ENCODE measurements at places on chromosomes 11 and 22. TPM values are rescaled to one million over a fixed set of nuclear protein-coding genes. Genes with fewer than 3 reads are reported as not detected.

GRCh38 chr11:72195518-72196270 is 3.8 kb downstream of the FOLR1 start:
- no peaks in the 10 kb centered on the region for H3K4me1 ChIP-seq
- DNase-seq, result no peak
- H3K4me3 ChIP-seq, result no peak overlapping the region
- H3K36me3 ChIP-seq, result no peaks in the 10 kb centered on the region

Gene SAA4
- not detected for total RNA-seq

- peaks cover 8% of the 10 kb centered on the region for H3K36me3 ChIP-seq
- no peak overlapping the region for H3K4me3 ChIP-seq
- H3K27ac ChIP-seq, result no peak overlapping the region
- DNase-seq, result no peak
- peaks cover 50% of the 10 kb centered on the region for H3K4me1 ChIP-seq
- H3K27me3 ChIP-seq, result no peaks in the 10 kb centered on the region
These were observed 52.4 kb upstream of the ARFGAP3 start for GRCh38 chr22:42909363-42910058.

Gene CRELD2
- 44.2 TPM for total RNA-seq

DNA sequence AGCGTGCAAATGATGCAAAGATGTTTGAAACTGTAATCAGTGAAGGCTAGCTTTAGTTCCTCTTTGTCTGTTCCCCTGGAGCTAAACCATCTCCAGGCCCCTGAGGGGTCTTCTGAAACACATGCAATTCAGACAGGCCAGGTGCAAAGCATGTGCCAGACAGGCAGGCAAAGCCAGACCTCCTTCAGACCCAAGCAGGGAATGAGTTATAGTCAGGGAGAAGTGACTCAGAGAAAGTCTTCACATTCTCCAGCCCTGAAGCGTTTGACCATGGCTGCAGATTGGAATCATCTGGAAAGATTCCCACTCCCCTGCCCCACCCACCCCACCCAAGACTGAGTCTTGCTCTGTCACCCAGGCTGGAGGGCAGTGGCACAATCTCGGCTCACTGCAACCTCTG is 187.0 kb upstream of the ISX start:
- no peak overlapping the region for H3K27ac ChIP-seq
- no peaks in the 10 kb centered on the region for H3K4me1 ChIP-seq
- no peaks in the 10 kb centered on the region for H3K36me3 ChIP-seq
- no peak for DNase-seq

Gene CCDC82
- total RNA-seq, result 28.4 TPM

Gene CALCA
- total RNA-seq, result not detected

DNA sequence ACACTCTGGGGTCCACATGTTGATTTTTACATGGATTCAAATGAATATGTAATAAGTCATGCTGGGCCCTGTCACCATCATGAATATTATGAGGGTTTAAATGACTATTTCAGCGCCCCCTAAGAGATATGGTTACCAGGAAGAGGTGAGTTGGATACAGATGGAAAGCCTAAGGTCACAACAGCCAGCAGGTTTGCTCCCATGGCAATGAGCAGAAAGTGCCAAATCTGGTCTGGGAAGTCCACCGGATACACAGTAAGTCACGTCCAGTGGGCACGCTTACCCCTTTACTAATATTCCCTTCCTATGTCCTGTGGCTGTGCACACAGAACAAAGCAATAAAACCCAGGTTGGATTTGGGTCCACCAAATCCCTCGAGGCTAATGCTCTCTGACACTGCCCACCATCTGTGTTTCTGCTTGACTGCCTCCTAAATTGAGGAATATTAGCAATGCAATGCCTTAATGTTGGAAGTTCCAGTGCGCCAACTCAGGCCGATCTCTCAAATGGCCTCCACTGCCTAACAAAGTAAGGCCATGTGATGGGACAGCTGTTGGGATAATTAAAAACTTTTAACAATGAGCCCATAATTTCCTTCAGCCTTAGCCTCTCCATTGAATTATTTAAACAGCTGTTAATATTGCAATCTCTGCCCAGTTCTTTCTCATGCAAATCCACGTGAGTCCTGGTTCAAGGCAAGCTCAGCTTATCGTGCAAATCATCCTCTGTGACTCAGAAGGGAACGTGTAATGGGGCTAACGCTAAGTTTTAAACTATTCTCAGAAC is 97.6 kb downstream of the SLC1A2 start:
- H3K36me3 ChIP-seq, result no peaks in the 10 kb centered on the region
- H3K27me3 ChIP-seq, result no peaks in the 10 kb centered on the region
- no peak overlapping the region for H3K27ac ChIP-seq
- DNase-seq, result no peak
- H3K4me1 ChIP-seq, result no peaks in the 10 kb centered on the region
- no peak overlapping the region for H3K4me3 ChIP-seq

DNA sequence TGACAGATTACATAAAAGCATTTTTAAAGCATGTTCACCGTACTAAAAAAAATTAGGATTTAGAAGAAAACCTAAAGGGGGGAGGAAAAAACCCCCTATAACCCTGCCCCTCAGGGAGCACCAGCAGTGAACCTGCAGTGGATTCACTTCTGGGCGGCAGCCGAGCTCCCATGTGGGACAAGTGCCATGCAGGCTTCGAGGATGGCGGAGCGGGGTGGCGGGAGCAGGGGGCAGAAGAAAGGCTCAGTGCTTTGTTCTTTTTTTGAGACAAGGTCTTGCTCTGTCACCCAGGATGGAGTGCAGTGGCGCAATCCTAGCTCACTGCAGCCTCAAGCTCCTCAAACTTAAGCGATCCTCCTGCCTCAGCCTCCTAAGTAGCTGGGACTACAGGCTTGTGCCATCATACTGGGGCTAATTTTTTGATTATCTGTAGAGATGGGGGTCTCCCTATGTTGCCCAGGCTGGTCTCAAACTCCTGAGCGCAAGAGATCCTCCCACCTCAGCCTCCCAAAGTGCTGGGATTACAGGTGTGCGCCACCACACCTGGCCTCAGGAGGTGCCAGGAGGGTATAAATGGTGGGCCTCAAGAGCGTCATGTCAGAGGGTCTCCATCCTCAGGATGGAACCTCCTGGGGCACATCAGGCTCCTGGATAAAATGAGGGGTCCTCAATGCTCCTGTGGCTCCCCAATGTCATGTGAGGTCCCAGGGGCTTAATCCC is 34.0 kb downstream of the PPM1F start:
- H3K27ac ChIP-seq, result no peak overlapping the region
- H3K36me3 ChIP-seq, result peaks cover 3% of the 10 kb centered on the region
- H3K4me1 ChIP-seq, result no peaks in the 10 kb centered on the region

DNA sequence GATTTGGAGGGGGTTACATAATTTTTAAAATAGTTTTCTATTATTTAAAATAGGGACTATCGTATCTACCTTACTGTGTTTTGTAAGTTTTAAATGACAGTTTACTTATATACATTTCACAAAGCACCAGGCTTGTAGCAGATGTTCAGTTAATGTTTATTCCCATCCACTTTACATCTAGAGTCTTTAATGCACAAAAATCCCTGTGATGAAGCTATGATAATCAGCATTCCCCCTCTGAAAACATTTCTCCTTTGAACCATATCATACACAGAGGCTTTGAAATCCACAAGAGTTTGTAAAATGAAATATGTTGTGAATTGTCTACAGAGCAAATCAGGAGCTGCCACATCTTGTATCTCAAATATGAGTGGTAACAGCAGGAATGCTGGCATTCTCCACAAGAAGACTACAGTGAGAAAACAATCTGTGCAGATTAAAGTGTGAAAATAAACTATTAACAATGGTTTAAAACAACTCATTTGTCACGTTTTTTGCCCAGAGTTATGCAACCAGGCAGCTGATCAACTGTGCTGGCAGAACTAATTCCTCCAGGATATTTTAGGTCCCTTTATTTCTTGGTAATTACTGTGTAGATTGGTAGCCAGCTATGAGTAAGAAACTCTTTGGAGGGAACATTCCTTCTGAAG is 699.1 kb upstream of the ARHGAP42 start:
- H3K4me1 ChIP-seq, result no peaks in the 10 kb centered on the region
- no peaks in the 10 kb centered on the region for H3K36me3 ChIP-seq
- no peak for DNase-seq
- no peaks in the 10 kb centered on the region for H3K27me3 ChIP-seq

Gene PLAAT5
- 3.6 TPM for total RNA-seq

- H3K4me1 ChIP-seq, result no peaks in the 10 kb centered on the region
- DNase-seq, result no peak
- no peaks in the 10 kb centered on the region for H3K36me3 ChIP-seq
- no peaks in the 10 kb centered on the region for H3K27me3 ChIP-seq
- H3K4me3 ChIP-seq, result no peak overlapping the region
These were observed 11.4 kb downstream of the SEC14L6 start for GRCh38 chr22:30535182-30535581.

GRCh38 chr22:22720724-22721261 is 76.4 kb downstream of the GGTLC2 start:
- H3K27ac ChIP-seq, result peak overlapping the region; percentile 74
- H3K4me3 ChIP-seq, result no peak overlapping the region
- no peak for DNase-seq
- peaks cover 8% of the 10 kb centered on the region for H3K27me3 ChIP-seq
- peaks cover 9% of the 10 kb centered on the region for H3K4me1 ChIP-seq
- no peaks in the 10 kb centered on the region for H3K36me3 ChIP-seq

DNA sequence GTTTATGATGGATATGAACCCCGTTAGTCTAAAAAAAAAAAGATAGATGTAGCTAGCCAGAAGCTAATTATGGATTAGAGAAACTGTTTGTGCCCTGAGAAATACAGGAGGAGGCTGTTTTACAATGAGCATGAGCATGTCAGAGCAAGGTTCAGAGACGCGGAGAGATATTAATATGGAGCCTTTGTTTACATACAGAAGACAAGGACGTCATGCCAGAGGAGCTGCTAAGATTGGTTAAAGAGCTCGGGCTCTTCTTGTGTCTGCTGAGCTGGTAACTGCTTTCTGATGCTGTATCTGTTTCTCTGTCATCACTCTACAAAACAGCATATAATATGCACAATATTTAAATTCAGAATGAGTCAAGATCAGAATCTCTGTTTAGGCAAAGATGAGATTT is 24.9 kb upstream of the CCDC89 start:
- no peaks in the 10 kb centered on the region for H3K4me1 ChIP-seq
- no peaks in the 10 kb centered on the region for H3K36me3 ChIP-seq
- no peak overlapping the region for H3K27ac ChIP-seq
- H3K4me3 ChIP-seq, result no peak overlapping the region
- no peaks in the 10 kb centered on the region for H3K27me3 ChIP-seq
- no peak for DNase-seq

Gene NECTIN1
- 10.4 TPM for total RNA-seq

GRCh38 chr22:31603081-31603525 is 58.9 kb downstream of the PISD start:
- DNase-seq, result no peak
- no peaks in the 10 kb centered on the region for H3K27me3 ChIP-seq
- no peaks in the 10 kb centered on the region for H3K4me1 ChIP-seq
- H3K4me3 ChIP-seq, result no peak overlapping the region
- H3K36me3 ChIP-seq, result no peaks in the 10 kb centered on the region

GRCh38 chr11:123069908-123070821 is 8.2 kb upstream of the HSPA8 start:
- H3K27me3 ChIP-seq, result no peaks in the 10 kb centered on the region
- peak overlapping the region; percentile 23 for H3K4me3 ChIP-seq
- no peak for DNase-seq
- H3K36me3 ChIP-seq, result peaks cover 5% of the 10 kb centered on the region
- H3K27ac ChIP-seq, result peak overlapping the region; percentile 55

DNA sequence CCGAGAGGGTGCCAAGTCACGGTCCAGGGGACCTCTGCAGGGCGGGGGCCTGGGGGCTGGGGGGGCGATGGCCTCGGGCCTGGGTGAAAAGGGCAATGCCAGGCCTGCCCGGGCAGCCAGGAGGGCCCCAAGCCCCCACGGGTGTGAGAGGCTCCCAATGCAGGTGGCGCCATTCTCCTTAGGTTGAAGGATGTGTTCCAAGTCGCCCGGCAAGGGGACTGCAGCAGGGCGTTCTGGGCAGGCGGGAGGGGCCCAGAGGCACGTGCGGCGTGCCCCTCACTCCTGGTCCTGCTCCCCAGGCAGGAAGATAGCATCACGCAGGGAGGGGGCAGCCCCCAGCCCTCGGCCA is 730 bp upstream of the TNNI2 start:
- no peak overlapping the region for H3K27ac ChIP-seq
- H3K36me3 ChIP-seq, result no peaks in the 10 kb centered on the region

GRCh38 chr22:39925909-39926679 is 25.2 kb downstream of the GRAP2 start:
- no peak overlapping the region for H3K4me3 ChIP-seq
- H3K27ac ChIP-seq, result no peak overlapping the region
- H3K27me3 ChIP-seq, result peaks cover 47% of the 10 kb centered on the region
- peaks cover 9% of the 10 kb centered on the region for H3K4me1 ChIP-seq

DNA sequence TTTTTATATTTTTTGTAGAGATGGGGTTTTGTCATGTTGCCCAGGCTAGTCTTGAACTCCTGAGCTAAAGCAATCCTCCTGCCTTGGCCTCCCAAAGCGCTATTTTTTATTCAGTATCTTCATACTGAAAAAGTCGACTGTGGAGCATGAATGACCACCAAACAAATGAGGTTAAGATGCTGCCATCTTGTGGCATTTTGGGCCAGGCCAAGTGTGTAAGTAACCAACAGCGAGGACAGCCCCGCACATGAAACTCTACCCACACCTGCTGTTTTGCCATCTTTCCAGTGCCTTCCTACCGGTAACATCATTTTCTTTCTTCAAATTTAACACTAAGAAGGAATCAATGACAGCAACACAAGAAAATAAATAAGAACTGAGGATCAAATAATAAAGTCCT is 32.2 kb upstream of the AQP11 start:
- no peak for DNase-seq
- H3K4me3 ChIP-seq, result no peak overlapping the region
- no peaks in the 10 kb centered on the region for H3K4me1 ChIP-seq
- H3K27me3 ChIP-seq, result no peaks in the 10 kb centered on the region

GRCh38 chr11:43697679-43698078 is 17.1 kb downstream of the HSD17B12 start:
- DNase-seq, result no peak
- no peak overlapping the region for H3K27ac ChIP-seq
- H3K4me3 ChIP-seq, result no peak overlapping the region
- H3K4me1 ChIP-seq, result no peaks in the 10 kb centered on the region
